ENCODE measurements at places on chromosomes 3 and 15.

DNA sequence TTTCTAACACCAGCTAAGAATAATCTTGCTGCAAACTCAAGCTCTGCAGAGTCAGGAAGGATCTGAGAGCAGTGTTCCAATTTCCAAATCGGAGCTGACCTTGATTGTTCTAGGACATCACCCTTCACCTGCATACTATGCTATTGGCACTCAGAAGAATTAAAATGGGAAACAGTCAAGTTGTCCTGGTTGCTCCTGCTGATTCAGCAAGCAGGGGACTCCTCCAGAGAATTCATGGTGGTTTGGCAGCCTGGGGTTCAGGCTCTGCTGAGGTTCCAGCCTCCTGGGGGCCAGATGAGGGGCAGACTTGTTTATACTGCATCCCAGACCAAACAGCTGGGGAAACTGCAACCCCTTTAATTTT is 213.7 kb upstream of the ADAMTS9 start:
- H3K4me3 ChIP-seq = no peak overlapping the region
- no peaks in the 10 kb centered on the region for H3K27me3 ChIP-seq
- no peaks in the 10 kb centered on the region for H3K36me3 ChIP-seq
- no peak for DNase-seq

DNA sequence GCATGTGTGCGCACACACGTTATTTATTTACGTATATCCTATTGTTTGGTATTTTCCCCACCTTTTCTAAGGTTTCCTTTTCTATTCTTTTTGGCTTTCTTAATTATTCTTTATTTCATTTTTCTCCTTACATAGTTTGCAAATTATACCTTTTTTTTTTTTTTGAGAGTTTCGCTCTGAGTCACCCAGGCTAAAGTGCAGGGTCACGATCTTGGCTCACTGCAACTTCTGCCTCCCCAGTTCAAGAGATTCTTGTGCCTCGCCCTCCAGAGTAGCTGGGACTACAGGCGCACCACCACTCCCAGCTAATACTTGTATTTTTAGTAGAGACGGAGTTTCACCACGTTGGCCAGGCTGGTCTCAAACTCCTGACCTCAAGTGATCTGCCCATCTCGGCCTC is 20.0 kb upstream of the CILP start:
- H3K36me3 ChIP-seq = no peaks in the 10 kb centered on the region
- no peak overlapping the region for H3K27ac ChIP-seq
- H3K4me1 ChIP-seq = no peaks in the 10 kb centered on the region
- DNase-seq = no peak

DNA sequence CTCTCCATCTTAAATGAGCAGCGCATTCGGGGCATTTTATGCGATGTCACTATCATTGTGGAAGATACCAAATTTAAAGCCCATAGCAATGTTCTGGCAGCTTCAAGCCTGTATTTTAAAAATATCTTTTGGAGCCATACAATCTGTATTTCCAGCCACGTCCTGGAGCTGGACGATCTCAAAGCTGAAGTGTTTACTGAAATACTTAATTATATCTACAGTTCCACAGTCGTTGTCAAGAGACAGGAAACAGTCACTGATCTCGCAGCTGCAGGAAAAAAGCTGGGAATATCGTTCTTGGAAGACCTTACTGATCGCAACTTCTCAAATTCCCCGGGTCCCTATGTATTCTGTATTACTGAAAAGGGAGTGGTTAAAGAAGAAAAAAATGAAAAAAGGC is 44.4 kb upstream of the RASA2 start:
- DNase-seq = no peak
- no peak overlapping the region for H3K4me3 ChIP-seq
- H3K36me3 ChIP-seq = peaks cover 47% of the 10 kb centered on the region
- peaks cover 28% of the 10 kb centered on the region for H3K4me1 ChIP-seq

DNA sequence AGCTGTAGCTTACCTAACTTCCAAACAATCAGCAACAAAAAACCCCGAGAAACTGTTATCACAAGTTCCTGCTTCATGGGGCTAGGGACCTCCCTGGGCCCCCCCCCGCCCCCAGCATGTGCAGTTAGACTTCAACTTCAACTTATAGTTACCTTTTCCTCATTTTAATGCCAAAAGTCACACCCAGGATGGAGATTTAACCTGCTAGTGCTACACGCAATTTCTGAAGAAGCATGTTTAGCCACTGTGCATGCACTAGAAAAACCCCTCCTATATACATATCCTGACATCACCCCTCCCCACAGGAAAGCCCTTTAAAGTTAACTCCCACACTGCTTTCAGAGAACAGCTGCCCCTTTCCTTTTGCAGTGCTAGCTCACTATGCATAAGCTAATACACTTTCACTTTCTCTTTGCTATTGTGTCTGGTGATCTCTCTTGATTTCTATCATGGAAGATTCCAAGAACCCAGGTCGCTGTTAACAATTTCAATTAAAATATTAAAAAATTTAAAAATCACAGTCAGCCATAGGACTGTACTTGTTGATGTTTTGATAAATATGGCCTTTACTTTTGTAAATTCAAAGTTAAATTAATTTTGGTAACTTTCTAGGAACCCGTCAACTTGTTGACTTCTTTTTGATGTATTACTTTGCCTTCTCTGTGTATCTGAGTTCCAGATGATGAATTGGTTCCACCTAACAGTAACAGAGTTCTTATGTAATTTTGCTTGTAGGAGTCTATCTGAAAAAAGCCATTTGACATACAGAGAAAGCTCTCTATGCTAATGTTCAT is 75.2 kb upstream of the ACAD9 start:
- H3K27ac ChIP-seq = peak overlapping the region; percentile 32
- no peaks in the 10 kb centered on the region for H3K27me3 ChIP-seq
- peaks cover 22% of the 10 kb centered on the region for H3K36me3 ChIP-seq
- peaks cover 8% of the 10 kb centered on the region for H3K4me1 ChIP-seq
- no peak for DNase-seq

- peaks cover 5% of the 10 kb centered on the region for H3K4me1 ChIP-seq
- peak within 1 kb of the TSS; percentile 74 for H3K4me3 ChIP-seq
- no peak within 1 kb of the TSS for H3K27ac ChIP-seq
- peaks cover 95% of the 10 kb centered on the region for H3K27me3 ChIP-seq
- no peak for DNase-seq
- no peaks in the 10 kb centered on the region for H3K36me3 ChIP-seq
Observed at GRCh38 chr3:10992017-10992942, at the start of gene SLC6A1. SLC6A1 (plus strand) TSS chr3:10992748; CDS start chr3:11017212, 24,464 bp downstream.

Measured in mesothelial cell of epicardium (in vitro differentiated cells).